ENCODE measurements at places on chromosomes 2 and 18. TPM values are rescaled to one million over a fixed set of nuclear protein-coding genes. Genes with fewer than 3 reads are reported as not detected.

Gene CAVIN2
- total RNA-seq, result 204 TPM

Gene IMP4
- total RNA-seq, result 59.3 TPM

Gene MAP3K19
- total RNA-seq, result not detected

Gene SLC30A3
- 0.13 TPM for total RNA-seq

Gene STARD6
- not detected for total RNA-seq

Gene MOGAT1
- not detected for total RNA-seq

Gene DLGAP1
- total RNA-seq, result 1.6 TPM

Gene MC5R
- not detected for total RNA-seq

Gene ZNF236
- 29.9 TPM for total RNA-seq

DNA sequence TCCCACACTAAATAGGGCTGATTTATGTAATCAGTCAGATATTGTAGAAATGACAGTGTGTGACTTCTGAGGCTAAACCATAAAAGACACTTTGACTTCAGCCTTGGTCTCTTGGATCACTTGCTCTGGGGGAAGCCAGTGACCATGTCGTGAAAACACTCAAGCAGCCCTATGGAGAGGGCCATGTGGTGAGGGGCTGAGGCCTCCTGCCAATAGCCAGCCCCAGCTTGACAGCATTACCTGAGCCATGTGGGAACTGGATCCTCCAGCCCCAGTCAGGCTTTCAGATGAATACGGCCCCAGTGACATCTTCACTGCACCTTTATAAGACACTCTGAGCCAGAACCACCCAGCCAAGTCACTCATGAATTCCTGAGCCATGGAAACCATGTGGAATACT lies 20.8 kb downstream of the TNS1 start:
- no peak for DNase-seq

GRCh38 chr2:16216558-16216945 lies 276.2 kb downstream of the MYCN start:
- no peak for DNase-seq

DNA sequence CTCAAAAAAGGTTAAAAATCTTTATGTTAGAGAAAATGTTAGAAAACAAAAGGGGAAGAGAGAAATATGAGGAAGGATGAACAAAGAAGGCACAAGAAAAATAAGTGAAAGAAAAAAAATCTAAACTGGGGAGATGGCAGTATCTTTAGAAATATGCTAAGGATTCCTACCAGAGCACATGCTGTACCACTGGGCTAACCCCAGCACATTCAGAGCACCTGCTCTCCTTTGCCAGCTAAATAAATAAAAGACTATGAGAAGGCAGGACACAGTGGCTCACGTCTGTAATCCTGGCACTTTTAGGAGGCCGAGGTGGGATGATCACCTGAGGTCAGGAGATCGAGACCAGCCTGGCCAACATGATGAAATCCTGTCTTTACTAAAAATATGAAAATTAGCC lies 92.2 kb upstream of the CDKL4 start:
- no peak for DNase-seq

- DNase-seq, result no peak
Measured at GRCh38 chr2:232873909-232874641, 4.0 kb downstream of the SNORC start.

DNA sequence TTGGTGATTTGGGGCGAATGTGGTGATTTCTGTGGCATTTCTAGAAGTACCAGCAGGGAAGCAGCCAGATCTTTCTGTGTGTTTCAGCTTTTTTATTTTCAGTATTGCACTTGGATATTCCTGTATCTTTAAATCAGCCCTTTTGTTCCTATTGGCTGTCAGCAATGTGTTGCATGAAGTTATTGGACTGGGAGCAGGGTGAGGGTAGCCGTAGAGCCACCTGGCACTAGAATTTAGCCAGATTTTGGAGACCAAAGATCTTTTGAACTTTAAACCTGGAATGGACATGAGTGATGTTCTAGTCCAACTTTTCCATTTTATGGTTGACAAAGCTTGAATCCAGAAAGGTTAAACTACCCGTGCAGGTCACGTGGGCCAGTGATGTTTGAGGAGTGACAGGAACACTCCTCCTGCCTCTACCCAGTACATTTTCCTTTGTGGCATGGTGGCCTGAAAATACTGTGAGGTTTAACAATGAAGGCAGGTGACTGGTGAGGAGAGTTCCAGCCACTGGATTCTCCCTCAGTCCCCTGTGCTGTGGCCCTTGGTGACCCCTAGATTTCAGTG lies 122.3 kb downstream of the NEDD4L start:
- no peak for DNase-seq

- DNase-seq, result no peak
Measured at GRCh38 chr2:233112776-233113452, 52.8 kb downstream of the INPP5D start.

- no peak for DNase-seq
Measured at GRCh38 chr2:238843476-238843875, 4.4 kb upstream of the TWIST2 start.

- no peak for DNase-seq
Measured at GRCh38 chr18:31079973-31080372, 22.2 kb downstream of the DSC2 start.

GRCh38 chr2:211744379-211744778 lies 794.2 kb downstream of the ERBB4 start:
- no peak for DNase-seq

DNA sequence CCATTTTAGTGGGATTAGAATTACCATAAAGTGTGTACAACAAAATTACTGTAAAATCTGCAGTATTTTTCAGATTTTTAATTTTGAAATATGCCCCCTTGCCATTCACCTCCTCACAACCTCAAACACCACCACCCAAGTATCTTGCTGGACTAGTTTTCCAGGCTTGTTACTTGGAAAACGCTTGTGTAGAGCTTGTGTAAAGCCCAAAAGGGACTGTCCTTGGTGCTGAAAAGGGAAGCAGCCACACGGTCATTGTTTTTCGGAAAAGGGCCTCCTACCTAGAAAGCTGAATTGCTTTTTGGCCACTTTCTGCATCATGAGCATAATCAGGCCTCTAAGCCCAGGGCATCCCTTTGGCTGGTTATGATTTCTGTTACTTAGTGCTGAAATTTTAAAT lies 563.4 kb downstream of the LRRTM4 start:
- no peak for DNase-seq

- DNase-seq, result no peak
Measured at GRCh38 chr18:36331521-36331971, 34.0 kb downstream of the FHOD3 start.

DNA sequence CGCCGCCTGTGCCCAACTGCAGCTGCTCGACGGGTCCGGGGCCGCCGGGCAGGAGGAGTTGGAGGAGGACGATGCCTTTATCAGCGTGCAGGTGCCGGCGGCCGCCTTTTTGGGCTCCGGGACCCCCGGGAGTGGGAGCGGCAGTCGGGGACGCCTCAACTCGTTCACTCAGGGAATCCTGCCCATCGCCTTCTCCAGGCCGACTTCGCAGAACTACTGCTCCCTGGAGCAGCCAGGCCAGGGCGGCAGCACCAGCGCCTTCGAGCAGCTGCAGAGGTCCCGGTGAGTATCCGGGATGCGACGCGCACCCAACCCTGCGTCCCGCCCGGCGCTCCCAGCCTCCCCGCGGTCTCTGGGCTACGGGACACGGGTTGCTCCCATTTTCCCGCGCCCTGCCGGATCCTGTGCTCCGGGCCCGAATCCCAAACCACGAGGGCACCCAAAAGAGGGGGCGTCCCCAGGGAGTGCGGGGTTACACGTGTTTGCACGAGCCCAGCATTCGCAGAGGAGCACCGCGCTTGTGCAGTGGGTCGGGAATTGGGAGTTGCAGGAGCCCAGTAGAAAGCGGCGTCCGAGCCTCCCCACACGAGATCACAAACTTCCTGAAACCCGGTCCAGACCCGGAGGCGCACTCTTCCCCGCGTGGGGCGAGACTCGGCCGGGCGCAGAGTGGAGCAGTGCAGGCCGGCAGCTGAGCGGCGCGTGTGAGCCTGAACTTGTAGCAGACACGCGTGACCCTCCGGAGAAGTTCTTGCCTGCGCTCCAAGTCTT lies 1.2 kb downstream of the CABLES1 start:
- DNase-seq, result no peak

GRCh38 chr2:132597831-132598230 lies 72.2 kb downstream of the LYPD1 start:
- no peak for DNase-seq

- no peak for DNase-seq
Measured at GRCh38 chr2:85017411-85018048, 46.6 kb downstream of the KCMF1 start.

DNA sequence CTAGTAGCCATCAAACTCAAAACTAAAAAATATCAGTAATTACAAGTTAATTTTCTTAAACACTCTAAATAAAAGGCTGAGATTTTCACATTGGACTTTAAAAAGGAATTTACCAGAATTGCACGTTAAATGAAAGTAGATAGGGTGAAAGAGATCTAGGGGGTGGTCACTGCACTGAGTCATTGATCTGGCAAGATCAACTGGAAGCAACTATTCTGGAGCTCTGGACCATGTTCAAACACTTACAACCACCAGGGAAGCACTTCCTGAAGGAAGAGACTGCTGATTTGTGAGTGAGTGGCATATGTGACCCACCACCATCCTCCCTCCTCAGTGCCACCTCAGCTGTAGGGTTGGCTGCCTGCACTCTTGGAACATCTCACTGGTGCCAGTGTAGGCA lies 111.8 kb downstream of the UGGT1 start:
- DNase-seq, result no peak

GRCh38 chr18:58590254-58590653 lies 38.6 kb downstream of the ALPK2 start:
- no peak for DNase-seq

- no peak for DNase-seq
Measured at GRCh38 chr18:29309366-29309765, 1132.4 kb upstream of the CDH2 start.

GRCh38 chr2:126749537-126749936 lies 93.6 kb downstream of the GYPC start:
- DNase-seq, result no peak

DNA sequence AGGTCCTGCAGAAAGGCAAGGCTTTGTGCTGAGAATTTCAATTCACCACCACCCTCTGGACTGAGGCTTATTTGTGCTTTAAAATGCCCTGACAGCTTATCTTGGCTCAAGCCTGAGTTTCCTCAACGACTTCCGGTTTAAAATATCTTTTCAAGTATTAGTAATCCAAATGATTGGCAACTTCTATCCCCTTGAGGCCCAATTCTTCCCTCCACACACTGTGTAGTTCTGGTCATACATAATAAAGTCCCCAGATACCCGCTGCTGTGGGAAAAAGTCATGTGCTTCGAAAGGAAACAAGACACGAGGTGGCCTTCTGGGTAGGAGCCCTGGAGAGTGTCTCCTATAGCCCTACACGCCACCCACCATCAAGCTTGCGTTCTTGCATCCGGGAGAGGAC lies 393.4 kb downstream of the ALK start:
- DNase-seq, result no peak

GRCh38 chr2:108367014-108367413 lies 10.7 kb upstream of the SULT1C4 start:
- no peak for DNase-seq

DNA sequence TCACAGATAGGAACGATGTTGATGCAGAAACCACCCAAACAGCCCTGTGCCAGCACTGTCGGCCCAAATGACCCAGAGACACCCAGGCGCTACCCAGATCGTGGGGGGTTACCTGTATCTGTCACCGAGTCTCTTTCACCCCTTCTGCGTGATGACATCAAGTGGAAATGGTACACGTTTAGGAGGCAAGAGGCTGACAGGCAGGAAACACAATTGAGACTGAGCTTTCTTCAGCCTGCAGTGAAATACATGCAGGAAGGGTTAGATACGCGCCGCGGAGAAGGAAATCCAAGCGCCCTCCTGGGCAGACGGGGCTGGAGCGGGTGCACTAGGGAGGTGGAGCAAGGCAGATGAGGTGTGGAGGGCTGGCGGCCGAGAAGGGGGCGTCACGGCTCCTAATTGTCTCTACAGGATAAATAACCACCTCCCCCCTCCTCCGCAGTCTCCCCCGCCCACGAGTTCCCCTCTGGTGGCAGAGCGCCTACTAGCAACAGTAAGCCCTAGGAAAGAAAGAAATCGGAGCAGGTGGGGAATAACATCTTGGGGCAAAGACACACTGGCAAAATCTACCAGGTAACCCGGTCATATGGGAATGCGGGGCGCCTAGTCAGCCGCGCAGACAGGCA lies at the start of gene RNF152:
Gene RNF152, minus strand, starts transcription at position 325 of the 626 bp plus-strand sequence. CDS start 76,544 bp downstream, outside the sequence.
- no peak for DNase-seq

DNA sequence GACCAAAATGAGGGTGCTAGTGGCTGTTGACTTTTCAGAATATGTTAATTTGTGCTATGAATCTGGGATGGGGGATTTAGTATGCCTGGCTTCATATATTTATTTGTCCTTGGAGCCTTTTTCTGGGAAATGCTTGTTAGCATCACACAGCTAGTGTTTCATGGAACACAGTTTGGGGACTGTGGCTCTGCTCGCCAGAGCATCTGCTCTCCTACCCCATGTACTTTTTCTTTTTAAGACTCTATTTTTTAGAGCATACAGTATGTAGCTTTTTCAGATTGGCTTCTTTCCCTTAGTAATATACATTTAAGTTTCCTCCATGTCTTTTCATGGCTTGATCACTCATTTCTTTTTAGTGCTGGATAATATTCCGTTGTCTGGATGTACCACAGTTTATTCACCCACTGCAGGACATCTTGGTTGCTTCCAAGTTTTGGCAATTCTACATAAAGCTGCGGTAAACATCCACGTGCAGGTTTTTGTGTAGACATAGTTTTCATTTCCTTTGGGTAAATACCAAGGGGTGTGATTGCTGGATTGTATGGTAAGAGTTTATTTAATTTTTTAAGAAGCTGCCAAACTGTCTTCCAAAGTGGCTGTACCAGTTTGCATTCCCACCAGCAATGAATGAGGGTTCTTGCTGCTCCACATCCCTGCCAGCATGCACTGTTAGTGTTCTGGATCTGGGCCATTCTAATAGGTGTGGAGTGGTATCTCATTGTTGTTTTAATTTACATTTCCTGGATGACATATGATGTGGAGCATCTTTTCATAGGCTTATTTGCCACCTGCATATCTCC lies 44.1 kb downstream of the EFR3B start:
- no peak for DNase-seq

DNA sequence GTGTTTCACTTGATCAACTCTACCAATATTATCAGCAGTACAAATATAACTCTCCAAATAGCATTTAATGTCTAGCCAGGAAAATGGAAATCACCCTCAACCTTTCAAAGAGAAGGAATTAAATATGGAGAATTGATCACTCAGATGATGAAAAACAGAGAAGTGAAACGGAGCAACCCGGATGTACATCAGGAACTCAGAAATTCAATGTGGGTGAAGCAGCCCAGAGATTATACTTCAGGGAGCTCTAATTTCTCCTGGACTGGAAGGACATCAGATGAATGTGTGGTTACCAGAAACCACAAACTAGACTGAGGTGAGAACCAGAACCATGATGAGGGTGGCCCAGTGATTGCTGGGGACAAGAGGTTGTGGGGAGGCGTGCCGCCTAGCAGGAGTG lies 35.5 kb upstream of the COBLL1 start:
- DNase-seq, result no peak
